ENCODE measurements at places on chromosomes 7 and 10. TPM values are rescaled to one million over a fixed set of nuclear protein-coding genes. Genes with fewer than 3 reads are reported as not detected.

GRCh38 chr10:35307297-35307696, 29.0 kb upstream of the CCNY start:
- no peak for DNase-seq

- DNase-seq: no peak
These were observed 1.1 kb downstream of the MMRN2 start for GRCh38 chr10:86956195-86956847.

The PRRT4 gene
- 0.41 TPM for total RNA-seq

The HMX3 gene
- total RNA-seq: not detected
